Pulmonary artery endothelial cell (primary cell): ENCODE measurements at places on chromosomes 3 and 15.
A peak's percentile ranks its signal among the peaks of the same experiment; 100 is the strongest.

- DNase-seq: no peak
Observed at GRCh38 chr3:28151608-28152228, 89.7 kb upstream of the CMC1 start.

DNA sequence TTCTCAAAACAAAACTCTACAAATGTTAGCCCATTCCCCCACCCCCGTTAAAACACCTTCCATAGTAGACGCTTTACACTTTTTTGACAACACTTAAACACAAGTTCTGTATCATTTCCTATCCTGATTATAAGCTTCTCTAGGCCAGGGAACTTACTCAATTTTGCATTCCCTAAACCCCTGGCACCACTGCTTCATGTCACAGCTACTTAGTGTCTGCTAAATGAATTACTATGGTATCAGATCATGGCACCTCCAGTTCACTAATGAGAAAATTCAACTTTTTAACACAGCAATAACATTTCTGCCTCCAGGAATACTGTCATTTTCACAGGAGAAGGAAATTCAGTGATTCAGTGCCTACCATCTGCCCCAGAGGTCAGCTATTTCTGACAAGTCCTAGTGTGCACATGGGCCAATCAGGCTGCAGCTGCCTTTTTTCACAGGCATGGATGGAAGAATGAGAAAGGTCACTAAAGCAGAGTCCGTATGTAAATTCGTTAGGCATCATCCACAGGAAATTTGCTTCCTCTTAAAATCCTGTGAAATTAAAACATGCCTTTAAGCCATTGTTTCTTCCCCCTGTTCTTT lies 18.5 kb downstream of the SFMBT1 start:
- DNase-seq: no peak

GRCh38 chr3:127790882-127791183 lies 31.5 kb downstream of the MGLL start:
- DNase-seq: no peak

- no peak for DNase-seq
Observed at GRCh38 chr15:101765772-101766456, 37.4 kb upstream of the OR4F6 start.

GRCh38 chr3:61180206-61180605 lies 71.0 kb downstream of the FHIT start:
- no peak for DNase-seq

GRCh38 chr15:41904541-41905005 lies 10.7 kb upstream of the SPTBN5 start:
- DNase-seq: peak; percentile 19

GRCh38 chr3:188940573-188940932 lies 231.2 kb upstream of the TPRG1 start:
- DNase-seq: no peak

GRCh38 chr3:171417813-171418212 lies 42.4 kb downstream of the TNIK start:
- peak; percentile 63 for DNase-seq

DNA sequence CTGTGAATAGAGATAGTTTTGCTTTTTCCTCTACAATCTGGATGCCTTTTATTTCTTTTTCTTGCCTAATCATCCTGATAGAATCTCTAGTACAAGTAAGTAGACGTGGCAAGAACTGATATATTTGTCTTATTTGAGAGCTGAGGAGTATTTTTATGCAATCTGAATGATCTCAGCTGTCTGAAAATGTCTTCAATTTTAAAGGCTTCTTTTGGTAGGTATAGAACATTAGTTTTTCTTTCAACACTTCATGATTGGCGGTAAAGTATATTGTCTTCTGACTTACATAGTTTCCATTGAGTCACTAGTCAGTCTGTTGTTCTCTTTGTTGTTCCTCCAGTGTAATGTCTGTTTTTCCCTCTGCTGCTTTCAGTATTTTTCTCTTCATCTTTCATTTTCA lies 31.3 kb downstream of the MGA start:
- DNase-seq: no peak

DNA sequence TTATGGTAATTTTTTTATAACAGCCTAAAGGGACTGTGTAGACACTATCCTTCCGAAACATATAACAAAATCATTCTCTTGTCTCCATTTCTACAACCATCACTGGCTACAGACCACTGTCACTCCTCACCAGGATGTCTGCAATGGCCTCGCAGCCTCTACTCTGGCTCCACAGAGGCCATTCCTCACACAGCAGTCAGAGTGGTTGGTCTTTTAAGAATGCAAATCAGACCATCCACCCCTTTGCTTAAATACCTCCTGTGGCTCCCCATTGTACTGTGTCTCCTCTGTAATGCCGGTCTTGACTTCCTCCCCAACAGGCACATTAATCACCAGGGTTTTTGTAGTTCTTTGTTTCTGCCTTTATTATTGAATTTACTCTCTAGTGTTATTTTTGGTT lies 344.8 kb downstream of the ERC2 start:
- no peak for DNase-seq

DNA sequence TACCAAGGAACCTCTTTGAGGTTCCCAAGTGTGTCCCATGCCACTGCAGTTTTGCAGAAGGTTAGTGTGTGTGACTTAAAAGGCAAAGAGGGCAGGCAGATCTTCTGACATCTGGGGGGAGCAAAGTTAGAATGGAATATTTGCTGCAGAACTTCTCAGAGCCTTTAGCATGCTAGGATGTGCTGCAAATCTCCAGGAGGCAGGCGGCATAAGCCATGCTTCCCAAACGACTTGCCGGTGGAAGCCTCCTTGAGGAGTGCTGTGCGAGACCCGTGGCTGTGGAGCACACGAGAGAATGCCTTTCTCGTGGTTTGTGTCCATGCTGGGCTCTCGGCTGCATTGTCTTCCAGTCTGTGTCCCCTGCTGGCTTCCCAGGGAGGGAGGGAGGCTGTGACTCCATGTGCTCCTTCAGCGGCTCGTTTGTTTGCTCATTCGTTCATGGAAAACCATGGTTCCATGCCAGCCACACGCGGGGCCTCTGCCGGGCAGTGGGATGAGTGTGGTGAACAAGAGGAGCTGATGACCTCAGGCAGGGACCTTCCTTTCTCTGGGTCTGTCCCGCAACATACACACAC lies 13.8 kb downstream of the HDAC11 start:
- no peak for DNase-seq

GRCh38 chr3:174208161-174208560 lies 651.0 kb upstream of the NAALADL2 start:
- no peak for DNase-seq

GRCh38 chr15:95919460-95919859 lies 411.0 kb upstream of the NR2F2 start:
- no peak for DNase-seq

DNA sequence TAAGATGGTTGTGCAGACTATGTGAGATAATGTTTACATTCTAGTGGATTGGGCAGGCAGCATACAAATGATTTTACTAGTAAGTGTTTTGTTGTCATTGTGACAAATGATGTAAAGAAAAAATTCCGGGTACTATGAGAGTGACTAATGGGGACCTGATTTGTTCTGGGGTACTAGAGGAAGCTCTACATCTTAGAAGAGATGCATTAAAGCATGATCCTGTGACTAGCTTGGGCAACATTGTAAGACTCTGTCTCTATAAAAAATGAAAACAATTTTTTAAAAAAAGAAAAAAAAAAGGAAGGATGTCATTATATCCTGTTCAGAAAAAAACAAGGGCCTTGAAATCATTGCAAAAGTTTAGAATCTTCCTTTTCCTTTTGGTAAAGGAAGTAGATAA lies 58.1 kb upstream of the MYRIP start:
- DNase-seq: no peak

GRCh38 chr15:96733721-96734120 lies 403.2 kb downstream of the NR2F2 start:
- no peak for DNase-seq

DNA sequence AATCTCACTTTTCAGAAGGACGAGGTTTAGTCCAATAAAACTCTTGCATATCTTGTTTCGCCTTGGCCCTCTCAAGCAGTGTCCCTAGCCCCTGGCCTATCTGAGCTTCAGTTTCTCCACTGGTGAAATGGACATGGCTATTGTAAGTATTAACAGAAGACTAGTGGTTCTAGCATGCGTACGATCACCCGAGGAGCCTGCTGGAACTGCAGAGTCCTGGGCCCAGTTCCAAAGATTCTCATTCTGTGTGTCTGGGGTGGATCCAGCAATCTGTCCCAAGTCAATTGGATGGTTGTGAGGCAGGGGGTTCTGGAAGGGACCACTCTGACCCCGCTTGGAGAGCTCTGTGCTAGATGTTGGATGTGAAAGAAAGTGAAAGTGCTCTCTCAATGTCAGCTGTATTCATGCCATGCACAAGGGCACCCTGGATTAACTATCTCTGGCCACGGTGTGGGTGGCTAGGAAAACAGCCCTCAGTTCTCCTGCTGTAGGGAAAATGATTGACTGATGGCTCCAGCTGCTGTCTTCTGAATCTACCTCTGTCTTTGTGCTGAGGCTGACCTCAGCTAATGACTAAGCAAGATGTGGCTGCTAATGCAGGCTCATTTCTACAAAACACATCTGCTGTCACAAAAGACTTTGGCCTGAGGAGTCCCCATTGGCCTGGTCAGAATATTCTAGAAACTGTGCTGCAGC lies 1.9 kb upstream of the PLA1A start:
- DNase-seq: no peak

- DNase-seq: no peak
Observed at GRCh38 chr3:25603703-25604102, 61.0 kb downstream of the TOP2B start.

DNA sequence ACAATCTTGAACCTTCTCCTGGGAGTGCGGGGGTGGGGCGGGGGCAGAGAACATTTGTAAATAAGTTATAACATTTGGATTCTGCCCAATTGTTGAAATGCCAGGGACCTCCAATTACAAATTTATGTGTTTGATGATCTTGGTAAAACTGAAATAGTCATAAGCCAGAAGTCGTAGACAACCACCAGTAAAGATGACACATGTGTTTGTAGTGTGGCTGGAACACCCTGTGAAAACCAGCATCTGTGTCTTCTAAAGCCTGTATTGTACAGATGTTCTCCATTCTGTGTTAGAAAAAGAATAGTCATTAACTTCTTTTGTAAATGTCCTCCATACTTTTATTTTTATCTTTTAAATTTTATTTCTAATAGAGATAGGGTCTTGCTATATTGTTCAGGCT lies 61.8 kb downstream of the ARIH1 start:
- DNase-seq: no peak

DNA sequence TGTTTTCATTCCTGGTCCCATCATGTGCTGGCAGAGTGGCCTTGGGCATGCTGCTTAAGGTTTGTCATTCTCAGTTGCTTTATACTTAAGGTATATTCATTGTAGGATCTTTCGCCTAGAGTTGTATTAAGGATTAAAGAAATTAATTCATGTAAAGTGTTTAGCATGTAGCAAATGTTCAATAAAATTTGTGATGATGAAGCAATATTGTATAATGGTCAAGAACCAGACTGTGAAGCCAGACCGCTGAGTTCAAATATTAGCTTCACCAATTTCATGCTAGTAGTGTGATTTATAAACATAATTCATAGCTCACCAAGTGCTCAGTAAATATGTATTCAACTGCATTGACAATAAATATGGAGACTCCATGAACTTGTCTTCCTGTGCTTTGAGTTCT lies 178.5 kb downstream of the BBX start:
- no peak for DNase-seq

- DNase-seq: no peak
Observed at GRCh38 chr3:128427175-128427857, 39.4 kb downstream of the DNAJB8 start.

DNA sequence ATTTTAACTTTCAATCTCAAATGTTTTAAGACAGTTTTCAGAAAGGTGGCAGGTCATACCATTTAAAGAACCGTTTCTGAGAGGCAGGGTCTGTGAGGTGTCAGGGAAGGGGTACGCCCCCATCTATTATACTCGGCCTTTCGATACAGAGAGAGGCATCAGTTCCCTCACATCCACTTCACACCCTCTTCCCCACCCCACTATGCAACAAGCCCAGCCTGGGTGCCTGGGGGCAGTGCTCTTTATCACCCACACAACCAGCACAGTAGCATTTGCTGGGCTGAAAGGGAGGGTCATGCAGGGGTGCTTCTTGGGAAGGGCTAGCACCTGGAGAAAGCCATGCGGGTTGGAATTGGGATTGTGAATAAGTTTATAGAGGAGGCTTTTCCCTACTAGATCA lies 56.0 kb upstream of the KCNMB2 start:
- no peak for DNase-seq

- DNase-seq: no peak
Observed at GRCh38 chr3:25854635-25855034, 64.7 kb downstream of the OXSM start.

GRCh38 chr3:162019817-162020216 lies 523.2 kb downstream of the OTOL1 start:
- DNase-seq: no peak

GRCh38 chr3:190825386-190826016 lies 37.0 kb downstream of the GMNC start:
- no peak for DNase-seq

- no peak for DNase-seq
Observed at GRCh38 chr15:75817138-75817935, 25.9 kb upstream of the UBE2Q2 start.

- no peak for DNase-seq
Observed at GRCh38 chr15:60821462-60822061, 342.6 kb upstream of the ICE2 start.

GRCh38 chr3:123371426-123371825 lies 77.5 kb downstream of the ADCY5 start:
- no peak for DNase-seq

DNA sequence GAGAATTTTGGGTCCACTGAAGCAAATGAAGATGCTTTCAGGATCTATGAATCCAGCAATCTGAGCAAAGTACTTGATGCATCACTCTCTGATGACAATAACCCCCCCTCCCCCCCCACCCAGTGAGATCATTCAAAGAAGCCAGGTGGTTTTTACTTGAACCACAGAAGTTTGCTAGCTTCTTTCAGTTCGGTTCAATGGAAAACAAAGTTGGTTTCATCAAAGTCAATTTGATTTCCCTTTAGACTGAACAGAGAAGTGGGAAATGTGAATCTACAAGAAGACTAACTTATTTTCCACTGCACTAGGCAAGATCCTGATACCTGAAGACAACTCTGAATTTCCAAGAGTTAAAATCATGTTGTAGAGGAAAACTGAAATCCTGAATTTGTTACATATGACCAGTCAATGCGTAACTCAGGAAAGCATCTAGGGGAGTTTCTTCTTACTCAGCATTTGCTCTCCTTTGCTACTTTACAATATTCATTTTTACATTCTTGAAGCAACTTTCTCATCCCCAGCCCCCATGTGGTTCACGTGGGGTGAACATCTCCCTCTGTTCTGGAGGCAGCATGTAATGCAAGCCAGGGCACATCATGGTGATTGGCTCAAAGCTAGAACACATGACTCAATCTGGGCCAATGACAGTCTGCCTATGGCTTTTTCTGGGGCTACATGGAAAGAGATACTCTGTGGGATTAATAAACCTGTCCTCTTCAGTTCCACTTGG lies 572.6 kb downstream of the FOXP1 start:
- DNase-seq: no peak

- DNase-seq: no peak
Observed at GRCh38 chr3:75075158-75075557, 460.7 kb upstream of the CNTN3 start.

GRCh38 chr3:153162513-153163392 lies 727 bp downstream of the RAP2B start:
- DNase-seq: no peak
